ENCODE measurements at places on chromosomes 3 and 15.

DNA sequence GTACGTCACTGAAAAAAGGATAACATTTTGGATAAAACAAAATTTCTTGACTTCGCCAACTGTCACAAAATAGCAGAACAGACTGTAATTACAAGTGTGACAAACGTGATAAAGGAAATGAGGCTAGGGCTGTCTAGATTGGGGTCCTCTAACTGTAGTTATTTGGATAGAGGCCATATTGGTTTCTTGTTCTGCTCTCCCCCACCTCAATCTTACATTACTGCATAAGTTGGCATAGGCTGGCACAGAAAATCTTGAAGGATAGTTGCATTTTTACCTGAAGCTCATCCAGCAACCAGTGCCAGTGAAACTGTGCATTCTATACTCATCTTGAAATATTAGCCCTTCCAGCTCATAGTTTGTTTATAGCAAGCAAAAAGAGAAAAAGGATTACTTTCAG is 84.6 kb downstream of the ITPR1 start:
- no peak for DNase-seq

DNA sequence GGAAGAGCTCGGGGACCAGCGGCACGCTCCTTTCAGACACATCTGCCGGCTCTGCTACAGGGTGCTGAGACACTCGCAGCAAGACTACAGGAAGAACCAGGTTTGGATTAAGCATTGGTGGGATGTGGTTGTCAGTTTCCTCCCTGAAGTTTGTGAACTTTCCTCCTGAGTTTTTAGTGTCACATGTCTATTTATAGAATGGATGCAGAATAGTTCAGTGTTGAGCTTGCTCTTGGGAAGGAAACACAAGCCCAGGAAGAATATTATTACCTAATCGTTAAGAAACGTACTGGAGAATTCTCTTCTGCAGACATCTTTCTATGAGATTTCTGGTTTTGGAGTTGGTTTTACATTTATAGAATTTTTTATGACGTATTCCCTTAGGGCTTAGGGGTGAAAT is 172.0 kb downstream of the ITPR1 start:
- no peak for DNase-seq

DNA sequence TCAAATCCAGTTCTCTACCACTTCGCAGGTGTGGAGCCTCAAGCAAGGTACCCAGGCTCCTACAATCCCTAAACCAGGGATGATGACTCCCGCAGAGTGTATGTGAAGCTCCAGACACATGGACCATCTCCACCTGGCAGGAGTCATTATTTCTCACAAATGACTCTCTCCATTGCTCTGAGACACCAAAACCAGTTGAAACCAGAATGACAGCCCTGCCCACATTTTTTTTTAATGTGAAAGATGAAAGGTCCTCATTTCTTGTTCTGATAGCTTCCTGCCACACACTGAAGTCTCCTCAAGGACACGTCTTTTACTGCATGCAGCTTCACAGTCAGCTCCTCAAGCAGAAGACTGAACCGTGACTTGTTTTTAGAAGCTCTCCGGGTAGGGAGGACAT is 61.4 kb upstream of the ZBTB38 start:
- no peak for DNase-seq

- DNase-seq = no peak
Observed at GRCh38 chr15:90585863-90586262, 56.1 kb downstream of the CRTC3 start.

DNA sequence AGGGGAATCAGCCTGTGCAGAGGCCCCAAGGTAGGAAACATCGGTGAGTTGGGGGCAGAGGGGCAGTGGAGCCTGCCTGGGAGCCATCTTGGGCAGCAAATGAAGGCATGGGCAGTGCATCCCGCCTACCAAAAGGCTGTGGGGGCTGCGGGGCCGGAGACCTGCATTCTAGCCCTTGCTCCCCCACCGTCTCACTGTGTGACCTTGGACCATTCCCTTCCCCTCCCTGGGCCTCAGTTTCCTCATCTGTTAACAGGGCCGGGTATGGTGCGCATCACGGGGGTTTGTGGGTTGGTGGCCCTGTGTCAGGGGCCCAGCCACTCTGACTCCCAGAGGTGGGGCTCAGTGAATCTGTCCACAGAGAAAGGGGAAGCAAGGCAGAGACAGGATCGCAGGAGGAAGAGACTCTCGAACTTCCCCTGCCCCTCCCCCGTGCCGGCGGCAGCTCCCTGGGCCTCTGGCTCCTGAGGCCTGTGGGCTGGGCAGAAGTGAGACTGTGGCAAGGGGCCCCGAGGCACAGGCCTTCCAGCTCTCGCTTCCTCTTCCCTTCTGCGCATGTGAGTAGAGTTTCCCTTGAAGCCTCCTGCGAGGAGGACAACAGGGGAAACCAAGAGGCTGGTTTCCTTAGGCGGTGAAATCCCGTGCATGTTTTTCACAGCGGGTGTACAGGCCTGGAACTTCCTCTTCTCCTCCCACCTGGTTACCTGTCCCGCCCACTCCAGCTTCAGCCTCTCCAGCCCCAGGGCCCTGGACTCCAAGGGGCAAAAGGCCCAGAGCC is 42.9 kb downstream of the IDH2 start:
- DNase-seq = no peak

- DNase-seq = no peak
Observed at GRCh38 chr3:170585008-170585936, 603 bp downstream of the SLC7A14 start.

DNA sequence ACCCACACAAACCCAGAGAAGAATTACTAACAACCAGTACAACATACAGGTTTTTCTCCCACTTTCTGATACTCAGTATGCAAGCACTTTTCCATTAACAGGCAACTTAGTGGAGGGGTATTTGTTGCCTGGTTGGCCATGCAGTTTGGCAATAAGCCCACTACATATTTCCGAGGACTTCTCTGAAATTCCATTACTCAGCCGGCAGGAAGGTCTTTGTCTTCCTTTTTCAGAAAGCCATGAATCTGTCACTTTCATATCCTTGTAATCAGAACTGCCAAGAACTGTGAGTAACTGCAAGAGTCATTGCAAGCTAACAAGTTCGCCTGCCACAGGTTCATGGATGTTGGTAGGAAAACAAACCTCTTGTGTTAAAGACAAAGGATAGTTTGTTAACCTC is 422.3 kb upstream of the ROBO1 start:
- no peak for DNase-seq

DNA sequence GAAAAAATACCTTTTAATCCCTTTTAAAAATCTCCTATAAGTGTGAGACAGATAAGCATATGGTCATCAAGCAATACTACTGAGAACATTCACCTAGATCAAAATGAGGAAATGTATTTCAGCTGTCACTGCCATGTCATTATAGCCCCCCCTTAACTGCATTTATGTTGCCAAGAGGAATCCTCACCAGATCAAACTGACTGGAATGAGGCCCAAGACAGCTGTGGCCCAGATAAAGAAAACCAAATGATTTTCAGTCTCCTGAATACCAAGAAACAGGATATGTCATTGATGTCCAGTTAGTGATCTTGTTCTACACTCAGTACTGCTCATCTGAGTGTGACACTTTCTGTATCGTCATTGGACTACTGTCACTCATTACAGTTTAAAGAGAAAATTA is 35.1 kb upstream of the CPB1 start:
- no peak for DNase-seq

- DNase-seq = peak; percentile 83
Observed at GRCh38 chr3:50616003-50616769, 765 bp upstream of the MAPKAPK3 start.

GRCh38 chr3:147406028-147406931 is at the start of gene ZIC4:
Gene ZIC4 (minus strand): TSS chr3:147406543. CDS start chr3:147402797, 3,746 bp downstream.
- DNase-seq = no peak

DNA sequence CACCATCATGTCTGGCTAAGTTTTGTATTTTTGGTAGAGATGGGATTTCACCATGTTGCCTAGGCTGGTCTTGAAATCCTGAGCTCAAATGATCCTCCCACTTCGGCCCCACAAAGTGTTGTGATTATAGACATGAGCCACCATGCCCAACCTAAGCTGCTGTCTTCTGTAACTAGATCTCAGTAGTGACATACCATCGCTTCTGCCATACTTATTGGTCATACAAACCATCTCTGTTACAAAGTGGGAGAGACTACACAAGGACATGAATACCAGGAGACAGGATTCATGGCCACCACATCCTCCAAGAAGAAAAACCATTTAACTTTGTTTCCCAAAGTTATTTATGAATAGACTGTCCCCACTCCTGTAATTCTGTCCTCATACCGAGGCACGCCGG is 81.3 kb downstream of the SMAD6 start:
- no peak for DNase-seq

GRCh38 chr3:51024121-51024520 is 349.4 kb downstream of the DOCK3 start:
- DNase-seq = no peak
